AG04450 (cell line): ENCODE measurements at places on chromosomes 7 and 10.

GRCh38 chr10:11035301-11035991, 17.8 kb downstream of the CELF2 start:
- DNase-seq = peak; percentile 27

DNA sequence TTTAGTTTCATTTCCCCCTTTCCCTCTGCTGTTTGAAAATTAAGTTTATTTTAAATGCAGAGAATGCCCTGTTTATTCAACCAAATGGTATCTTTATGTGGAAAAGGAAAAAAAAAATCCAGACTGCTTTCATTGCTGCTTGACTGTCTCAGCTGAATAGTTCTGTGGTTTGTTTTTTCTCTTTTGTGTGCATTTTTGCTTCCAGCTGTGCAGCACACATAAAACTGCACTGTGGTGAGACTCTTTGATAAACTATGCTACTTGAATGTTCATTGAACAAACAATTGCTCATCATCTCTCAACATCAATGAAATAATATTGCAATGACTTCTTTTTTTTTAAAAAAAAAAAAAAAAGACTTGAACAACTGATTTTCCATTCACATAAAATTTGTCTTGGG, 78.6 kb upstream of the GLI3 start:
- no peak for DNase-seq

DNA sequence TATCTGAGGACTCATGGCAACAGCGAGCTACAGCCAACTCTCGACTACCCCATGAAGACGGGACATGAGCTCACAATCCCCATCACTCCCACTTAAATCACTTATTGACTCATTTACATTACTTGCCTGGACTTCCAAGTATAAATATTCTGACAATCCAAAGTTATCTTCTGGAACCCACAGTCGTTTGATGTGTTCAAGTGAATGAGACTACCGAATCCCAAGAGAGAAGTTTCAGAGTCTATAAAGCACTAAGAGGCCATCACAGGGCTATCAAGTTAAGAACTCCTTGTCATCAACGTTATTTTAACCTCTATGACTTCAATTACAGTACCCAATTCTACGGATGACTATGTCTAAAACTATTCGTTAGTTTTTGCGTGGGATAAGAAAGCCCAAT, 11.5 kb upstream of the ANAPC16 start:
- no peak for DNase-seq

GRCh38 chr7:116356979-116357378, 142.6 kb upstream of the CAV2 start:
- no peak for DNase-seq

GRCh38 chr10:19021162-19021561, 27.4 kb upstream of the MALRD1 start:
- DNase-seq = no peak

- no peak for DNase-seq
Measured at GRCh38 chr7:120550494-120551048, 277.6 kb downstream of the KCND2 start.

- no peak for DNase-seq
Measured at GRCh38 chr7:148014541-148014940, 576.0 kb upstream of the C7orf33 start.

- no peak for DNase-seq
Measured at GRCh38 chr10:33098951-33099663, 141.1 kb upstream of the ITGB1 start.

DNA sequence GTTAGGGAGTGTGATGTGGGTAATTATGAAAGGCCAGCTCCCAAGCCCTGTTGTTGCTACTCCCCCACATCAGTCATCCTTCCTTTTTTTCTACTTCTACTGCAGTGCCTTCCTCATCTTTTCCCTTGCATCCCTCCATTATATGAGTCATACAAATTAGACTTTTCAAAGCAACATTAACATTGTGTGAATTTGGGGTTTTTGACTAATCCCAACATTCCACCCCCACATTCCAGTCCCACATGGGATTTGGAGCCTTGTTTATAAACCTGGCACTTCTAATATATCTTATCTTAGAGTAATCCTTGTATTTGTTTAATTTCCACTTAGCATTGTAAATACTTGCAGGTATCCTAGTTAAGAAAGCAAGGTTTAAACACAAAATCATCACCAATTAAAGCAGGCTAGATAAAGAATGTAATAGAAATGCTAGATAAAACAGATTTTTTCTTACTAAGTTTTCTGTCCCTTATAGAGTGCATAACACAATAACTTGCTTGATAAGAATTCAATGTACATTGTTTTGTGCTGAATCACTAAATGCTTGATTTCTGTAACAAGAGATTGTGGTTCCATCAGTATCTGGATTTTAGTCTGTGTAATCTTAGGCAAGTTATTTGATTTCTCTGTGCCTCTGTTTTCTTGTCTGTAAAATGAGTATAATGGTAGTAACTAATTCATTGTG, 165.8 kb downstream of the CFTR start:
- DNase-seq = no peak

GRCh38 chr10:20632696-20633095, 264.4 kb downstream of the NEBL start:
- no peak for DNase-seq

GRCh38 chr10:97580421-97581367, 3.5 kb upstream of the HOGA1 start:
- no peak for DNase-seq

DNA sequence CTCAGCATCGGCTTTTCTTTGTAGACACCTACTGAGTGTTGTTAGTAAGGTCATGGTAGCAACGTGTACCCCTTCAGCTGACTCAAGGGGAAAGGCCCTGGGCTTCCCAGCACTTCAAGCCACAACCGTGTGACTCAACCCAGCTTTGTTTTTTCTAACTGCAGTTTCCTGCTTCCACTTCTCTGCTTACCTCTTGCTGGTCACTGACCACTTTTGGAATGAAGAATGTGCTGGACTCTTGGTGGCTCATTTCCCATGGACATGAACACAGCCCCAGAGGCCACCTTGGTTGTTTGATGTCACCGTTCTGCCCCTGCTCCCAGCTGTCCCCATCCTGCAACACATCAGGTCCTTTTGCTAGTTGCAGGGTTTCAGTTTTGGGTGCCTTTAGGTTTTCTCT, 69.5 kb upstream of the ZNF438 start:
- peak; percentile 62 for DNase-seq

GRCh38 chr7:138324941-138325340, 135.1 kb upstream of the TRIM24 start:
- DNase-seq = no peak

DNA sequence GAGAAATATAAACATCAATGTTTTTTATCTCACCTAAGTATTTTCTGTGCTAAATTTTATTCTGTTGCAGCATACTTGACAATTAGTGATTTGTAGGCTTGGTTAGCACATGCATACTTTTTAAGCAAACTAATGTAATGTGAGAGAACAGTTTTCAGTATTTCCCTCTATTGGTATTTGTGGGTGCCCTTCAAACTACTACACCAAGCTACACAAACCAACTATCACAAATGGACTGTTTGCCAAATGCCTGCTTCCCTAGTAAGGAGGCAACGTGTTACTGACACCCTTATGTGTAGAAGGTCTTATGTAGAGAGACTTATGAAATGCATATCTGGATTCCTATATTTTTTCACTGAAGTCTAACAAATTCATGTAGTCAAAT, 98.4 kb upstream of the FZD1 start:
- DNase-seq = no peak

DNA sequence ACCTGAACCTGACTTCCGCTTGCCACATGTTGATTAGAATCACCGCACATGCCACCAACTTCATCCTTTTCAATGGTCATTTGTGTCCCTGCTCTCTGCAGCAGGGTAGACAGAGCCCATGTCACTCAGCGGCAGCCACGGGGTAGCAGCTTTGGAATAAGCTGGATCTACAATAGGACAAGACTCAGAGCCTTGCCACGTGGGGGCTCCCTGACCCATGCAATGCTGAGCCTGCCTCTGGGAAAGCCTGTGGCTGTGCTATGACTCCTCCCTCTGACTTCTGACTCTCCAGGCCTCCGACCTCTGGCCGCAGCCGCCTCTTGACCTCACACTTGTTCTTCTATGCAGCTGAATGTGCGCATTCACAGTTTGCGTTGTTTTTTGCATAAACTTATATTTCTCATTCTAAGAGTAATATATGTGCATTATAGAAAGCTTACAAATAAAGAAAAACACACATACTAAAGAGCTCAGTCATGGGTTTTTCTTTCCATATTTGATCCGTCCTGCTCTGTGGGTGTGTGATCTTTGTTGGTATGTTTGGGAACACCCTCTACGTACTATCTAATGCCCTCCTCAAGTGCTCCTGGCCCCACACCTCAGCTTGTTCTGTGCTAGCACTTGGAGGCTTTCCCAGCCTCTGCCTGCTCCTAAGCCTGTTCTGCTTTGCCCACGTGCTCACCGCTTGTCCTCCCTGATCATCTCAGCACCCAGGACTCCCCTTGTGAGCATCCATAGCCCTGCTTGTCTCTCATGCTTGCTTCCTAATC, 198.0 kb upstream of the MKI67 start:
- DNase-seq = no peak

- DNase-seq = no peak
Measured at GRCh38 chr10:99765672-99766301, 16.7 kb upstream of the ABCC2 start.

DNA sequence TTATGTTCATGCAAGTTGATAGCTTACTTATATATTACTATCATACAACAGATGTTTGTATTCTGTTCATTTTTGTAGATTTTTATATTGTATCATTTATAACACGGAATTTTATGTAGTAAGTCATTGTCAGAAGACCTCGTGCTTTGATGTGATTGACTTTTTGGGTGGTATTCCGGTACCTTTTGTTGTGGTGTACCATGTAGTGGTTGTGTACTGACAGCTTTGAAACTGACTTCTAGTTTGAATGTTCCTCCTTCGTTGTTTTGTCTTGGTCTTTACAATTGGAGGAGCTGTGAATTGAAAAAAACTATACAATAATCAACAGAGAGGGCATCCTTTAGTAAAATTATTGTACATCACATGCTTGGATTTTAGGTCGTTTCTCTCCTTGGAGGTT, 61.5 kb downstream of the WAC start:
- no peak for DNase-seq

GRCh38 chr7:104096683-104097082, 107.2 kb upstream of the RELN start:
- no peak for DNase-seq

DNA sequence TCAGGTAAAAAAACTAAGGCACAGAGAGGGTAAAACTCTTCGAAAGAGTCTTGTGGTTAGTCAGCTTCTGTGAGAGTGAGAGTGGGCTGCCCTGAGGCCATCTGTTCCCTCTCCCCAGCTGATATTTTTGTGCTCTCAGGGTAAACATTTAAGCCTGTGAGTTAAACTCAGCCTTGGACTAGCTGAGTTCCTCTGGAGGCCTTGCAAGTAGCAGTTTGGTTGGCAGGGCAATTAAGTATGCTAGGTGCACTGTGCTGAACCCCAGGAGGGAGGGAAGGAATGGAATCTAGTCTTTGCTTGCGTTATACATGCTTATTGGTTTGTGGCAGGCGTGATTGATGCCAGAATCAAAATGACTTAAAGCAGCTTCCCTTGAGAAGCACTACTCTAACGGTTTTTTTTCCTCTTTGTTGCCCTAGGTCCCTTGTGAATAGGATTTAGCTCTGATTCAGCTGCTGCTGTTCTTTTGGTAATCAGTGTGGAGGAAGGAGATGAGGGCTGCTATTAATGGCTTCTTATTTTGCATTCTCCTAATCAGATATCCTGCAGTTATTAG, 140.2 kb downstream of the AUTS2 start:
- DNase-seq = no peak

DNA sequence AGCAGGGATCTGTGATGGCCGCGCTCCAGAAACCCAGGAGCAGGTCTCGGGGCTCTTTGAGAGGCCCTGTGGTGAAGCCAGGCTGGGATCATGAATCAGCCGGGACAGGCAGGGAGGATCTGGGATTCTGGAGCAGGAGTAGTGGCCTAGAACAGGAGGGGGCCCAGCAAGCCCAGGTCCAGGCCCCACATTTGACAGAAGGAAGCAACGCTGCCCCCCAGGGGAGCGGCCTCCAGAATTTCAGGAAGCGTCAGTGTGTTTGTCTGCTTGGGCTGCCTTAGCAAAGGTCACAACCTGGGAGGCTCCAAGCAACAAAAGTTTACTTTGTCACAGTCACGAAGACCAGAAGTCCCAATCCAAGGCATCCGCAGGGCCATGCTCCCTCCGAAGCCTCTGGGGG, 36.8 kb downstream of the CLRN3 start:
- DNase-seq = no peak

- DNase-seq = no peak
Measured at GRCh38 chr10:122293156-122293960, 22.3 kb downstream of the BTBD16 start.

- DNase-seq = no peak
Measured at GRCh38 chr10:44552726-44553125, 167.8 kb upstream of the CXCL12 start.

DNA sequence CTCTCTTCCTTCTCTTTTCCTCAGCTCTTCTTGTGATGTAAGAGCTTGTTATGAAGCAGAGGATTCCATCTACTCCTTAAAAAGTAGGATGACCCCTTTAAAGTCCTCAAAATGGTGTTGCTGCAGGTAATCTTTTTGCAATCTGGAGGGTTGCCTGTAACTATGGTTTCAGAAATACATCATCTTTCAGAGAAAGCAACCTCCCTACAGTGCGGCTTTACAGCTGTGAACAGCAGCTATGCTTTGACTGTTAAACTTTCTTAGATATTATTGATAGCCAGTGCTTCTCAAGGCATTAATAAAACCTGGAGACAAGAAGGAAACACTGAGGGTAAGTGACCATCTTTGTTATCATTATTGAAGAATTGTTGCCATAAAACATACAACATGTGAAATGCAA, 86.6 kb upstream of the MDFIC start:
- no peak for DNase-seq

- DNase-seq = no peak
Measured at GRCh38 chr7:134284952-134285351, 31.8 kb downstream of the SLC35B4 start.

- no peak for DNase-seq
Measured at GRCh38 chr10:120221873-120222485, 235.0 kb upstream of the PLPP4 start.

GRCh38 chr7:47154791-47155190, 427.1 kb downstream of the TNS3 start:
- no peak for DNase-seq

DNA sequence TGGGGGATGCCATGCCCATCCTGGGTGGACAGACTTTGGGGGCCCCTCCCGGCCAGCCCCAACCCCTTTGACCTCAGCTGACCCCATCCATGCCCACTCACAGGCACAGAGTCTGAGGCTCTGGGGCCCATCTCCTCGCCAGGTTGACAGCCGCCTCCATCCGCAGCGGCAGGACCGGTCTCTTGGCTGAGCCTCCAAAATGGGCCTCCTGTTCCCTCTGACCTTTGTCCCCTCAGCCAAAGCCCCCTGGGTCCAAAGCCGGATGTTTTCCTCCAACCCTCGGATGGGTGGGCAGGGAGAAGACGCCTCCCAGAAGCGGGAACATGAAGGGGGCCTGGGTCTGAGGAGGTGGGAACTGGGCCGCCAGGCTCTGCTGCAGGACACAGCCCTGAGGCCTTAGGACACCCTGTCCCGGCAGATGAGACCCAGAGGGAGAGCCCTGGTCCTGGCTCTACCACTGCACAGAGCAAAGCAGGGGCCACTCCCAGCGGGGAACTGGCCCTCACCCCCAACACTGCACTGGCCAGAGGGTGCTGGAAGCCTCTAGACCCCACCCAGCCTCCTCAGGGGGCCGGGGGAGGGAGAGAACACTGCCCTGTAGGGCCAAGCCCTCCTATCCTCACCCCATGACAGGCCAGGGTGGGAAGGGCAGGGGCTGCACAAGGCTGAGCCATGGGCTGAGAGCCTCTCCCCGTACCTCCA, 12.6 kb downstream of the PDGFA start:
- no peak for DNase-seq
